ENCODE measurements at places on chromosomes 4 and X. TPM values are rescaled to one million over a fixed set of nuclear protein-coding genes. Genes with fewer than 3 reads are reported as not detected.

Gene CNOT6L
- polyA plus RNA-seq = 45.0 TPM

Gene CCDC110
- polyA plus RNA-seq = not detected

Gene TRIML2
- polyA plus RNA-seq = not detected

DNA sequence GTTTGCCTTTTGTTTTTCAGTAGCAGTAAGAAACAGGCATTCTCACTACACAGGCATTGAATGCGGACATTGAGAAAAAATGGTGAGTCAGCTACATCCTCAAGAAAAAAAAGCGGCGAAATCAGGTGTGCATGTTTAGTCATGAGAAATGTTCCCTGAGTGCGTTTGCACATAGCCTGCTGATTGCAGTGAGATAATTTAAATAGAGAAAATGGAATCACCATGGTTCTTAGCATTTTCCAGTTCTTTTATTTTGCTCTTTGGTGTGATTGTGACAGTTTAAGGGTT, 54.1 kb upstream of the CLDN34 start:
- no peak for DNase-seq

DNA sequence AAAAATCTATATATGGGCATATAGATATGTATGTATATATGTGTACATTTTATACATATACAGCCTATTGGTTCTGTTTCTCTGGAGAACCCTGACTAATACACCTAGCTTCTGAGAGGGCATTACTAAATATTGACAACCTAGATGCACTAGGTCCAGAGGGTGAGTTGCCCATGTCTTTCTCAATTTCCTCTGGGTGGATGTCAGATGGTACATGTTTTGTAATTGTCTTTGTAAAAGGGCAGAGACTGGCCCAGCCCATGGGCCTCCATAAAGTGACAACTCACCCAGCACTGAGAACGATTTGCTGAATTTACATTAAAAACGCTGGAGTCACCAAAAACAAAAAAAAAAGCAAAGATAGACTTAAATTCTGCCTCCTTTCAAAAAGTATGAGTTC, 198.5 kb upstream of the FAM241A start:
- no peak for DNase-seq

GRCh38 chrX:153999359-154000037, 20.2 kb downstream of the IRAK1 start:
- no peak for DNase-seq

DNA sequence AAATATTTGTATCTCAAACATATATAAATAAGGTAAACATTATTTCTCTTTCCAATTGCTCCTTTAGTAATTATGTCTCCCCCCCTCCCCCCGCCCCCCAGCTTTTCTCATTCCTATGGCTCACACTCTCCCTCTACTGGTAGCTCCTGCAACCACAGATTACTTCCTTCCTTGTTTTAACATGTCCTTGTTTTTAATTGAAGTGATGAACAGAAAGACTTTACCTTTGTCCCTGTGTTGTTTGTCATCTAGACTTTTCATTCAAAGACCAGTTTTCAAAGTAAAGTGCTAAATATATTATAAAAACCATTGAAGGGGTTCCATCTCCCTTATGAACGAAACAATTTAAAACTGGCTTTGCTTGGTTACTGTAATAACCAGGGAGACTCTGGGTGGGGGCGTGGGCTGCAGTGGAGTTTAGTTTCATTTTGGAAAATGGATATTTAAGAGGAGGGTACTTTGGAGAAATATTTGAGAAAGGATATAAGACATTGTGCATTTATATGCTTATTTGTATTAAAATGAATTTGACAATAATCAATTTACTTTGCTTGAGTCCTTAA, 352.9 kb downstream of the RAPGEF2 start:
- no peak for DNase-seq

GRCh38 chrX:154123241-154124219, 20.5 kb upstream of the OPN1LW start:
- no peak for DNase-seq

GRCh38 chr4:105989485-105990242, 94.4 kb downstream of the NPNT start:
- no peak for DNase-seq

DNA sequence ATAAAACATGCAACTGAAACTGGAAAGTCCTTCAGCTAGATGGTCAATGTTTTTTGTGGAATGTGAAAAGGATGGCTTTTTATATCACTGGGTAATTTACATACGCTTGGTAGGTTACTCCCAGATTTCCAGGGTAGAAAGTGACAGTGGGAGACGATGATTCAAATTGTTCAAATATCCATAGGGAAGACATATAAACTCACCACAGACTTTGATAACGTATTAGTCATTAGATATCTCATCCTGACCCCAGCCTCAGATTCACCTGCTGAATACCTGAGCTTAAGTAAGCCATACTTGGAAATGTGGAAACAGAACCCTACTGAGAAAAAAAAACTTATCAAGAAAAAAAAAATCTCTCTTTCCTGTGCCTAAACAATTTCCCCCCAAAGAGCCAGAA, 169.4 kb downstream of the ZNF674 start:
- no peak for DNase-seq

- DNase-seq = no peak
Observed at GRCh38 chr4:116531870-116532269, 553.5 kb downstream of the TRAM1L1 start.

DNA sequence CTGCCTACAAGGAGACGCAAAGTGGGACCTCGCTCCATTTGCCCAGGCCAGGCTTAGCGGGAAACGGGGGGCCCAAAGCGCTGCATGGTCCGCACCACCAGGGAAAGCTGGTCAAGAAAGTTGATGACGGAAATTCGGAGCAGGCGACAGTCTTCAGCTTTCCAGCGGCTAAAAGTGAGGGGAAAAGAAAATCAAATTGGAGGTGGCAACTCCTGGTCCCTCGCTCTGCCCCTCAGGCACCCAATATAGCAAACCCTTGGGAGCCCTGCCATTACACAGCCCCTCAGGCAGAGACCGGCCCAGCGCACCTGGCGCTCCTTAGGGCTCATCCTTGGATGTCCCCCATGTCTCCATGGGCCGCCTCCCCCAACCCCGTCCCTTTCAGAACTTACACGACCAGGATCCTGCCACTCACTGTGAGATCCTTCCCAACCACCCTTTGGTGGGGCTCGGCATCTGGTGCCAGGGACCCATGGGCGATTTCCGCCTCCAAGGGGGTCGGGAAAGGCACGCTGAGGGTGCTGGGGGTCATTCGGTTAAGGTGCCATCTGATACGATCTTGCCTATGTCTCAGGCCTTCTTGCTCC, 1.1 kb downstream of the LAGE3 start:
- no peak for DNase-seq

DNA sequence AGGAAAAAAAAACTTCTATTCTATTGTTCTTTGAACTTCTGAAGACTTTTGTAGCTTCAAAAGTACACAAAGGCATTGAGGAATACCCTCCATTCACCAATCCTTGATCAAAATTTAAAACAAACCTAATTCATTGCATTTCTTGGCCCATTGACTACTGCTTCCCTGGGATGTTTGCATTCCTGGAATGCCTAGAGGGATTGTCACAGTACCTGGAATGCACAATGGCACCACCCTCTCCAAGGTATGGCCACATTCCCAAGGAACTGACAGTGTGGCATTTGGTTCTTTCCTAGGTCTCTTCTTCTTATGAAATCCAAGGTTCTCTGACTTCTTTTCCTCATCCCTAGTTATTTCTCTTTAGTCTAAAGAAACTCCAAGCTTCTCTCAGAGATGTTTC, 600.7 kb downstream of the CCSER1 start:
- DNase-seq = no peak

Measured in naive B cell (primary cell).